T47D (cell line): ENCODE measurements at places on chromosomes 12 and 14.

- DNase-seq = no peak
Observed at GRCh38 chr14:92088494-92088893, 17.9 kb downstream of the ATXN3 start.

- no peak for DNase-seq
Observed at GRCh38 chr14:68203871-68204270, 384.3 kb downstream of the RAD51B start.

- no peak for DNase-seq
Observed at GRCh38 chr14:50726372-50727107, 58.4 kb upstream of the SAV1 start.

DNA sequence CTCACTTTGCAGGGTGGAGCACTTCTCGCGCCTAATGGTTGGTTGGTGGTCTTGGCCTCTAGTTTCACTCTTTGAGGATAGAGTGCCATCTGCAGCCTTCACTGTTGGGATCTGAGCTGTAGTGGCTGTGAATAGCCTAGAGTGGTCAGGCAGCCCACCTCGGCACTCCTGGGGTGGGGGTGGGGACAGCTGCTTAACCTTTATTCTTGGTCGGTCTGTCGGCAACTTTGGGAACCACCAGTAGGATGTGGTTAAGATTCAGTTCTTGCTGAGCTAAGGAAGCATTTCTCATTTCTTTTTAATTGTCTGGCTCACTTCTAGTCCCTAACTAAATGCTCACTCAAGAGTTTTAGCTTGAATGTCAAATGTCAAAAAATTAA lies 21.1 kb downstream of the TMBIM6 start:
- no peak for DNase-seq

- no peak for DNase-seq
Observed at GRCh38 chr14:22471545-22472121, 117.4 kb downstream of the DAD1 start.
